GM12878 (cell line): ENCODE measurements at places on chromosomes 1 and 21.
A peak's percentile ranks its signal among the peaks of the same experiment; 100 is the strongest.

DNA sequence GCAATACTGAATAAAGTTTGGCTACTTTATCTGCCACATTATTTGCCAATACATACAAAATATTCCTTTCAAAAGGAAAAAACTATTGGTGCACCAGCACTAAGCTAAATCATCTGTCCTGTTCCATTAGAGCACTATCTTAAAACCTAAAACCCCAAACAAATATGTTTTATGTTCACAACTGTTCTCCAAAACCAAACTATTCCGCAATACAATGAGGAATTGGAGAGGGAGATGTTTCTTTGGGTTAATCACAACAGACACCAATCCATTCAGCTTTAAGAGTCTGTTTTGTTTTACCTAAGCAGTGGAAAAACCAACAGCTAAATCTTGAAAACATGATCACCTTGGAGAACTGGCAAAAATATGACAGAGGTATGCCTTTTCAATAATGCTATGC, 85.1 kb downstream of the ZNF644 start:
- peaks cover 24% of the 10 kb centered on the region for H3K36me3 ChIP-seq
- DNase-seq = no peak
- H3K27me3 ChIP-seq = no peaks in the 10 kb centered on the region
- no peak overlapping the region for H3K4me3 ChIP-seq
- no peak overlapping the region for H3K27ac ChIP-seq

DNA sequence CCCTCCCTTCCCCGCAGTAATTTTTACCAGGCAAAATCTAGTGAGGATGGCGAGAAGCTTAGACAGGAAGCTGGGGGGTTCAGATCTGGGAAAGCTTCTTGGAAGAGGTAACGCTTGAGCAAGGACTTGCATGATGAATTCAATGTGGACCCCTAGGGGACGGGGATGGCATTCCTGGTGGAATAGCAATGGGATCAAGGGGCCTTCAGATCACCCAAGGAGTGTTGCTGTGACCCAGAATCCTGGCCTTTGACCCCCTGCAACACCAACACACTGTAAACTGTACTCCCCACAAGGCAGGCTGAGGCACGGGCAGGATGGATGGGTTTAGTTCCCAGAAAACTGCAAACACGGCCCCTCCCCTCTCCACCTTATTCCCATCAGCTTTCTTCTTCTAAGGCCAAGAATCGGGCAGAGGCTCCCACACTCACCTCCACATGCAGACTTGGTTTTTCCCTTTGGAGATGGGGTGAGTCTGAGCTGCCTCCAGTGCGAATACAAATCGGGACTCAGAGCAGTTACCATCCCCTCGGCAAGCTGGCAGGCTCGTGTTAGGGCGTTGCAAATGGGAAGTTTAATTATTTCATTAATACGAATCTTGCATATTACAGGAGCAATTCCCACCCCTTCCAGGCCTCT, 20.1 kb downstream of the DISP3 start:
- no peak overlapping the region for H3K4me3 ChIP-seq
- H3K27ac ChIP-seq = no peak overlapping the region
- DNase-seq = no peak

- H3K27ac ChIP-seq = no peak overlapping the region
- no peak overlapping the region for H3K4me3 ChIP-seq
- DNase-seq = no peak
Observed at GRCh38 chr1:55618199-55618598, 403.0 kb upstream of the USP24 start.

- no peaks in the 10 kb centered on the region for H3K4me1 ChIP-seq
- no peak for DNase-seq
- no peaks in the 10 kb centered on the region for H3K27me3 ChIP-seq
- H3K4me3 ChIP-seq = no peak overlapping the region
- no peak overlapping the region for H3K27ac ChIP-seq
Observed at GRCh38 chr1:12272770-12273169, 42.9 kb downstream of the VPS13D start.

DNA sequence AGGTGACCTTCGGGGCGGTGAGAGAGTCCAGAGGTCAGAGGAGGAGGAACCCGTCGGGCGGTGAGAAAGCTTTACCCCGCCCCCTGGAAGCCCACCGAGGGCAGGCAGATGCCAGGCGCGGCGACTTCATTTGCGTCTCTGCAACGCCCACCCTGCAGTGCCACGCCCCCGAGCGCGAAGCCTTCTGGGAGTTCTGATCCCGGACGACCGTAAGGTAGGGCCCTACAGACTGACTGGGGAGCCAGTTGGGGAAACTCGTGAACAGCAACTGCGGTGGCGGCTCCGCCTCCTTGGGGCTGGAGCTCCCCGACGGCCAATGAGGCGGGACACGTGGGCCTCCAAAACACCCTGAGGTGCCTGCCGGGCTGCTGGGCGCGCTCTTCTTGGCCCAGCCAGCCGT, 46.0 kb upstream of the EDARADD start:
- H3K4me3 ChIP-seq = no peak overlapping the region
- no peaks in the 10 kb centered on the region for H3K36me3 ChIP-seq
- H3K27me3 ChIP-seq = no peaks in the 10 kb centered on the region

DNA sequence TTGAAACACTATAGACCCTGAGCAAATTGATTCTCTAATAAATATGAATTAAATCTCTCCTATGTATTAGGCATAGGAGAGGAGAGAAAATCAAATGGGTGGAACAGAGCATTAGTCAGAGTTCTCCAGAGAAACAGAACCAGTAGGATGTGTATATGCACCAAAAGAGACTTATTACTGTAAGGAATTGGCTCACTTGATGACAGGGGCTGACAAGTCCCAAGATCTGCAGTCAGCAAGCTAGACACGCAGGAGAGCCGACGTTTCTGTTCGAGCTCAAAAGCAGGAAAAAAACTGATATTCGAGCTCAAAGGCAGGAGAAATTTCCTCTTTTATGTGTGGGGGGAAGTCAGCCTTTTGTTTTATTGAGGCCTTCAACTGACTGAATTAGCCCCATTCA, 259.2 kb upstream of the KAZN start:
- no peak for DNase-seq
- no peak overlapping the region for H3K4me3 ChIP-seq
- no peaks in the 10 kb centered on the region for H3K4me1 ChIP-seq
- H3K36me3 ChIP-seq = no peaks in the 10 kb centered on the region
- no peaks in the 10 kb centered on the region for H3K27me3 ChIP-seq

- H3K4me1 ChIP-seq = peaks cover 3% of the 10 kb centered on the region; the same call in 1 of the 2 replicates
- H3K27ac ChIP-seq = no peak overlapping the region
- peaks cover 5% of the 10 kb centered on the region for H3K36me3 ChIP-seq
- H3K4me3 ChIP-seq = 0 out of 2 replicates have a peak overlapping the region, but pooled peaks have one; percentile 78
- H3K27me3 ChIP-seq = no peaks in the 10 kb centered on the region
- no peak for DNase-seq
Observed at GRCh38 chr1:155909894-155910293, 1.3 kb downstream of the RIT1 start.

DNA sequence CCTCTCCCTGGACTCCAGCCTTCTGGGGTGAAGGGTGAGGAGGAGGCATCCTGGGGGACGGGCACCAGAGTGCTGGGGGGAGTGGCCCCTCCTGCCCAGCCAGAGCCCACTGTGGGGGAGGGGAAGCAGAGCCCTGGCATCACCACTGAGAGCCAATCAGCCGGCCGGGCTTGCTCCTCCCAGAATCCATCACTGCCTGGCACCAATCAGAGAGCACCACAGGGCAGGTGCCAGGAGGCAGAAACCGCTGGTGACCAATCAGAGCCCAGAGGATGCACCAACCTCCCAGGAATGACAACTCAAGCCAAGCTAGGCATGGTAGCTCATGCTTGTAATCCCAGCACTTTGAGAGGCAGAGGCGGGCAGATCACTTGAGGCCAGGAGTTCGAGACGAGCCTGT, 27.9 kb downstream of the CASZ1 start:
- no peak overlapping the region for H3K4me3 ChIP-seq
- no peak overlapping the region for H3K27ac ChIP-seq
- no peaks in the 10 kb centered on the region for H3K36me3 ChIP-seq

DNA sequence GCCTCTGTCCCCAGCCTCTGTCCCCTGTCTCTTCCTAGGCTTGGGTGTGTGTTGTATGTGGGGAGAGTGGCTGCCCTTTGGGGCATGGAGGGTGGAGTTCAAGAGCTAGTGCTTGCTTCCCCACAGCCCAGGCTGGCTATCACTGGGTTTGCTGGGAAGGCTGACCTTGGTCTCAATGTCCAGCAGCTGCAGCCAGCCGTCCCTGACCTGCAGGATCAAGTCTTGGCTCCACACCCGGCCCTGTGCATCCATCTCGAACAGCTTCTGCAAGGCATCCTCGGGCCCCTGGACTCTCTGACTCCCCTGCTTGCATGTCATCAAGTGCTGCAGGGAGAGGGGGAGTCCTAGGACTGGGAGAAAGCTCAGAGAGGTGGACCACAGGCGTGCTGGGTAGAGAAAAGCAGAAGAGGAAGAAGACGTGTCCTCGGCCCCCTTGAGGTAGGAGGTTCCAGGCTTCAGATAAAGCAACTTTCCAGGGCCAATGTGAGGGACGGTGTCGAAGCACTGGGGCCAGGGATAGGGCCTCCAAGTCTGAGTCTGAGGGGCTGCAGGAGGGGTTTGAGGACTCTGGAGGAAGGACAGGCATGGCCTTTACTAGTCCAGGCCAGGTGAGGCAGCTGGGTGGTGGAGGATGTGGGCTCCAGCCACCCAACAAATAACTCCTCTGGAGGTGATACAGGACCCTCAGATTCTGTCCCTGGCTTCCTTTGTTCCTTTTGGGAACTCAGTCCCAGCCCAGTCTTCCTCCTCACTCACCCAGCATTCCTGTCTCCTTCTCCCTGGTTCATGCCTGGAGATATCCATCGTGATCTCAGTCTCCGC, 4.0 kb downstream of the EPS8L3 start:
- no peak for DNase-seq
- H3K4me1 ChIP-seq = no peaks in the 10 kb centered on the region
- no peaks in the 10 kb centered on the region for H3K36me3 ChIP-seq
- H3K4me3 ChIP-seq = no peak overlapping the region

DNA sequence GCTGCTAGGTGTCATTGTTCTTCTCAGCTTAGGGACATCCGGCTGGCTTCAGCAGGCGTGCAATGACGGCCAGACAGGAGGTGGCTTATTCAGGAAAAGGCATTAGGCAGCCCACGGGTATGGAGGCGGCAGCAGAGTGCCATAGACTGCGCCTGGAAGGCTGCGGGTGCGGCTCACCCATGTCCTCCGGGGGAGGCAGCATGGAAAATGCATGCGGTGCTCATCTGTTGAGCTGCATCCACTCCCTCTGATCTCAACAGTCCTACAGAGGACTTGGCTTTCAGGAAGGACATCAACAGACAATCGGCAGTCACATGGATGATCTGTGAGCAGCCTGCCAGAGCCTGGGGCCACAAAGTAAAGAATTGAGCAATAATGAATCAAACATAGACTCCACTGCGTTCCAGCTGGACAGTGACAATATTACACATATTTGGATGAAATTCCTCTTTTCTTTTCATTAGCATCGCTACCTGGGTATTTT, 42.9 kb downstream of the UMODL1 start:
- DNase-seq = no peak
- H3K4me1 ChIP-seq = peaks cover 19% of the 10 kb centered on the region
- H3K27me3 ChIP-seq = no peaks in the 10 kb centered on the region; the same call in 1 of the 2 replicates

DNA sequence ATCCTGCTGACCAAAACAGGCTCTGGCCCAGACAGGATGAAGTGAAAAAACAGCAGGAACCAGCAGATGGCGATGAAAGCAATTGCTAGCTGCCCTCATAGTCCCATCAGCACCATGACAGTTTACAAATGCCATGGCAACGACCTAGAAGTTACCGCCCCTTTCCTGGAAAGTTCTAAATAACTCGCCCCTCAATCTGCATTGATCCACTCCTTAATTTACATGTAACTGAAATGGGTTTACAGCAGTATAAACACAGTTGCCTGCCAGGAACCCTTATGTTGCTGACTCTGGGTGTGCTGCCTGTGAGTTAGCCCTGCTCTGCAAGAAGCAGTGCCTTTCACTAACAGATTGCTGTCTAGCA, 65.5 kb upstream of the CR1L start:
- no peaks in the 10 kb centered on the region for H3K4me1 ChIP-seq
- H3K27ac ChIP-seq = no peak overlapping the region
- H3K27me3 ChIP-seq = no peaks in the 10 kb centered on the region
- no peaks in the 10 kb centered on the region for H3K36me3 ChIP-seq
- DNase-seq = peak; percentile 17

GRCh38 chr1:9324246-9325096, 31.8 kb downstream of the SPSB1 start:
- no peaks in the 10 kb centered on the region for H3K36me3 ChIP-seq
- no peak overlapping the region for H3K4me3 ChIP-seq
- no peak overlapping the region for H3K27ac ChIP-seq
- no peak for DNase-seq

DNA sequence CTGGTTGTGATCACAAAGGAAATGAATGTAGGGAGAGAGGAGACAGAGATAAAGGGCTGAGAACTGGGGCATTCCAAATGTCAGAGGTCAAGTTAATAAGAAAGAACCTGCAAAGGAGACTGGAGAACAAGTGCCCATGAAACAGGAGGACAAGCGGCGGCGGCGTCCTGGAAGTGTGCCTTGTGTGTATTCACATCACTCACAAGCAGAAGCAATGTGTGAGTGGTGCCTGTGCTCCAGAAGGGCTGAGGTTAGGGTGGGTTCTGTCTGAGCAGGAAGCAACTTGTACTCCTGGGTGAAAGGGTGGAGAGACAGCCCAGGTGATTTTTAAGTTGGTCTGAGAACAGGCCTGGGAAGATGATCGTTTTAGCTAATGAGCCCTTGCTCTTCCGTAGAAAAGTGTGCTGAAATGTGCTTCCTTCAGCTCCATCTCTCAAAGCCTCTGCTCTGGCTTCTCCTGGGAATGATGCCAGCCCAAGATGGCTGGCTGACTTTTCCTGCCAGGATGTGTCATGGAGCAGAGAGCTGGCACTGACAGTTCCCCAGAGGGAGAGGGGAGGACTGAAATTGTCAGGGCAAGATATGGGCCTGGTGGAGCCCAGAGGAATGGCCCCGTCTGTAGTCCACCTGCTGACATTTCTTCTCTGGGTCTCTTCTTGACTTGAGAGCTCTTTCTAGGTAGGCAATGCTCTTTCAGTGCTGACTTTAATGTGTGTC, 25.1 kb upstream of the PLEKHA6 start:
- no peak for DNase-seq
- no peaks in the 10 kb centered on the region; the same call in 1 of the 2 replicates for H3K27me3 ChIP-seq
- no peak overlapping the region for H3K27ac ChIP-seq

DNA sequence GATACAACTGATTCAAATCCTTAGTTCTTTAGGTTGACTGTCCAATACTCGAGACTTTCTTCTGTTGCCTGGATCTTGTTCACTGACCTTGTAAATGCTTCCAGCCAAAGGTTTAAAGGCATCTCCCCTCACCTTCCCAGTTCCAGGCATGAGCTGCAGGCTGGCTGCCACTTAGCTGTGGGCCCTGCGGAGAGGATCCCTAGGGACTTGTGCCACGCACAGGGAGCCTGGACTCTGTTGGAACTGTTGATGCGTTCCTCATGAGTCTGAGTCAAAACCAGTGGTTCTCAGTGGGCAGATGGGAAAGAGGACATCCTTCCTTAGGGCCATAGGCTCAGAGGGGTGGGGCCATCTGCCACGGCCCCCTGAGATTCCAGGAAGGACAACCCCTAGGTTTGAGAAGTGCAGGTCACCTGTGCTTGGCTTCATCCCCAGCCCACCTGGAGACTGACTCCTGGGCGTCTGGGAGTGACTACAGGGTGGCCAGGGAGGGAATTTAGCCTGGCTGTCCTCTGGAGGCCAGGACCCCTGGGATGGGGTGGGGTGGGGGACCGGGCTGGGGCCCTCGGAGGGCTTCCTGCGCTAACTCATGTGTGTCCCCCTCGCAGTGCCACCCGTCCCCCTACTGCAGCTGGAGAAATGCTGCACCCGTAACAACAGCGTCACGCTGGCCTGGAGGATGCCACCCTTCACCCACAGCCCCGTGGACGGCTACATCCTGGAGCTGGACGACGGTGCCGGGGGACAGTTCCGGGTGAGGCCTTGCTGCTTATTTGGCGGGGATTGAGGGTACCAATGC, 37.6 kb upstream of the GNPAT start:
- no peaks in the 10 kb centered on the region; the same call in 1 of the 2 replicates for H3K4me1 ChIP-seq
- DNase-seq = no peak
- no peaks in the 10 kb centered on the region; the same call in none of the 2 replicates for H3K27me3 ChIP-seq
- no peak overlapping the region for H3K4me3 ChIP-seq
